Fibroblast of skin of abdomen (primary cell): ENCODE measurements at places on chromosomes 12 and 14.
A peak's percentile ranks its signal among the peaks of the same experiment; 100 is the strongest.

DNA sequence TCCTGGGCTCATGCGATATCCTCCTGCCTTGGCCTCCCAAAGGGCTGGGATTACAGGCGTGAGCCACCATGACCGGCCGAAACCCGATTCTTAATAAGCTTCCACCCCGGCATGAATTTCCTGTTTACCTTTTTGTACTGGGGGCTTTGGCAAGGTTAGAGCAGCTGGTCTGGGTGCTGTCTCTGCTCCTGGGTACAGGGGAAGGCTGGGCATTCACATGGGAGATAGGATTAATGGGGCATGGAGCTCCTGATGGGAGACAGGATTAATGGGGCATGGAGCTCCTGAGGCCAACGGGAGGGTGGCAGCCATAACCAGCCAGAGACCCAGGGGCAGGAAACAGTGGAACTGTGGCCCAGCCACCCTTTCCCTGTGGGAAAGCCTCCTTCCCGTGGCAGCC lies 69.5 kb upstream of the DICER1 start:
- no peak for DNase-seq

- peak; percentile 33 for DNase-seq
Measured at GRCh38 chr12:47350062-47350408, 270.3 kb upstream of the AMIGO2 start.

DNA sequence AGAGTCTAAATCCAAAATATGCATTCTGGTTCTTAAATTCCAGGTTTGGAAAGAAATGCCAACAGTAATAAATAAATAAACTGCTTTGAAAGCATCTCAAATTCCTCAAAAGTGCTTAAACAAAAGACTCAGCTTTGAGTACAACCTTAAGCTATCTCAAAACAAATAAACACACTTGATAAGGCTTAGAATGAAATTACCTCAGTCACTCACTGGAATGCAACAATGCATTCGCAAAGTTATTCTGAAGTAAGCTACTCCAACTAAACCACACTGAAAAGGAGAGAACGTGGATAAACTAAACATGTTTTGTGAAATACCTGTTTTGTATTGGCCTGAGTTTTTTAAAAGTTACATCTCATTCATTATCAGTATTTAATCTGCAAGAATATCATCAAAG lies 1.2 kb downstream of the SPTSSA start:
- DNase-seq = no peak

- DNase-seq = peak; percentile 55
Measured at GRCh38 chr14:56310643-56311042, 192.4 kb downstream of the PELI2 start.

- DNase-seq = no peak
Measured at GRCh38 chr12:131553096-131553777, 157.7 kb upstream of the SFSWAP start.
